ENCODE measurements at places on chromosomes 7 and 10.

GRCh38 chr7:38585572-38586354 is 45.4 kb downstream of the AMPH start:
- no peak for DNase-seq

DNA sequence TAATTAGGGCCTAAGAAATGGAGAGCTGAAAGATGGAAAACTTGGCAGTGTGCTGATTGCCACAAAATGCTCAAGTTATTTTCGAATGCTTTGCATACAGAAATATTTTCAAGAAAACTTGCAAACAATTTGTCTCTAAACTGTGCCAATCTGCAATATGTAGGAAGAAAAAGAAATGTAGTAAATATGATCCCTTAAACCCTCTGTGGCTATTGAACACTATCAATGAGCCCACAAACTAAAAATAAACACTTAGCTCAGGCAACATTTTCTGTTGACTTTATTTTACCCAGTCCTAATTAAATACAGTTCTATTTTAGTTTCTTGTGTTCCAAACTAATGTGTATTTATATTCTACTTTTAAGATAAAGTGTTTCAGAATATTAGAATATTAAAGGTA is 342.1 kb downstream of the SEMA3D start:
- no peak for DNase-seq

DNA sequence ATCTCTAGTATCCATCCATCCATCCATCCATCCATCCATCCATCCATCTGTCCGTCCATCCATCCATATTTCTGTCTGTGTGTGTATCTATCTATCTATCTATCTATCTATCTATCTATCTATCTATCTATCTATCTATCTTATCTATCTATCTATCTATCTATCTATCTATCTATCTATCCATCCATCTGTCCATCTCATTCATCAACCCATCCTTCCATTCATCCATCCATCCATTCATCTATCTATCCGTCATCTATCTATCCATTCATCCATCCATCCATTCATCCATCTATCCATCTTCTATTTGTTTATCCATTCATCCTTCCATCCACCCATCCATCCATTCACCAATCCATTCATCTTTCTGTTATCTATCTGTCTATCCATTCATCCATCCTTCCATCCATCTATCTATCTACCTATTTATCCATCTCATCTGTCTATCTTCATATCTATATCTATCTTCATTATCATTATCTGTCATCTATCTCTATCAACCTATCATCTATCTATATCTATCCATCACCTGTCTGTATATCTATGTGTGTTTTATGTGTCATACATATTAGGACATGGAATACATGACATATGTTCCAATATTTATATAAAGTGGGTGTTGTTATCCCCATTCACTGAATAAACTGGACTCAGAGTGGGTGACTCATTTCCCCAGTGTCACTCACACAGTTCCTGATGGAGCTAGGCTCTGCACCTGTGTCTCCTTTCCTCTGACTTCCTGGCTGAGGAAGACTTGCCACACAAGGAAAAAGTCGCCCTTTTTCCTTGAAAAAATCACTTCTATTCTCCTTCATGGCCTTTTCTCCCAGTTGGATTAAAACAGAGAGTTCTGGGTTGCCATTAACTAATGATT is 200.1 kb downstream of the CCDC3 start:
- no peak for DNase-seq

GRCh38 chr10:49106451-49106850 is 8.9 kb downstream of the VSTM4 start:
- no peak for DNase-seq

DNA sequence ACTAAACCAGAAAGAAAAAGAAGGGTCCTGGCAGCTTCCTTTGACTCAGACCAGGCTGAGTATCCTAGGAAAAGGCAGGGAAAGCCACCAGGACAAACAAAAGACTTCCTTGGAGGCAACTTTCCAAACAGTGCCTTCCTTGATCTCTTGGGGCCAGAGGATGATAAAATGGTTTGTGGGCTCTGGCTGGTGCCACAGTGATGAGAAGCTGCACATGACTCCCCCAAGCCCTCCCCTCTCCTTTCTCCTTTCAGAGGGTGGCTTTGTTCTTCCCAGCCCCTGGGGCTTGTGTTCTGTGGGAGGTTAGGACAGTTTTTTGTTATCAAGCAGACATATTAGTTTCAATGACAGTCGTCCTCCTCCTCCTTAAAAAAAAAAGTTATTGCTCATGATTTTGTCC is 183.2 kb downstream of the SEM1 start:
- DNase-seq, result no peak

GRCh38 chr7:150948791-150949251 is 29.3 kb downstream of the KCNH2 start:
- peak; percentile 65 for DNase-seq

DNA sequence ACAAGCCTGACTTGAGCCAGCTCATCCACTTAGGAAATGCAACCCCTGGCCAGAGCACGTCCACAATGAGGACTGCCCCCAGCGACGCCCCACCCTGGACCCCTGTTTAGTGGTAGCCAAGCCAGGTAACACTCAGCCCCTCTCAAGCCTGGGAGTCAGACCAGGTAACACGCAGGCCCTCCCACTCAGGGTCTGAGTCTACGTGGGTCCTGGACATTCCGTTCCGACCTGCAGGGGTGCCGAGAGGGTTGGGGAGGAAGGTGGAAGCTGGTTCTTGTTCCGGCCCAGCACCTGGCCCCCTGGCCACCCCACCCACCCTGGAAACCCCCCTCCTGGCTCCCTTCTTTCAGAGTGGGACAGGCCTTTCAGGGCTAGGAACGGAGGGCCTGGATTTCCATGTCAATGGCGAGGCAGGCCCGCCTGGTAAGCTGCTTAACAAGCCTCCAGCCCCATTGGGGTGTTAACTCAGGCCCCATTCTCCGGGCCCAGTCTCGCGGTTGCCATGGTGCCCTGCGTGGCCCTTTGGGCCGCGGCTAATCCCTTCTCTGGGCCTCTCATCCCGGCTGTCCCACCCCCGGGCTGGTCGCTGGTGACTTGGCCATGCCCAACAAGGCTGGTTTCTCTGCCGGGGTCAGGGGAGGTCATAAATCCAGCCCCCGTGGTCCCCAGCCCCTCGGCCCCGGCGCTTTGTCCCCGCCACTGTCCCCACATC is 19.7 kb upstream of the LFNG start:
- DNase-seq, result peak; percentile 95

DNA sequence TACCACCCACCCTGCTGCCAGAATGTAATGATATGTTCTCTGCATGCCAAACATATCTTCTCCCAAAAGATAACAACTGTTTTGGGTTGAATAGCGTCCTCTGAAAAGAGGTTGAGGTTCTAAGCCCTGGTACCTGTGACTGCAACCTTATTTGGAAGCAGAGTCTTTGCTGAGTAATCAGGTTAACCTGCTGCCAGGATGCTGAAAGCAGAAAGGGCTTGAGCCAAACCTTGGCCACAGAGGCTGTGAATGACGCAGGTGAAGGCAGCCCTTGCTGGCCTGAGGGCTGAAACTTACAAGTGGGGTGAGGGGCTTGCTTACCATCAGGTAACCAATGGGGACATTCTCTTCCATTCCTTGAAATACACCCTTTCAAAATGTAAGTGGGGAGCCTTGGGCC is 151.8 kb upstream of the RHEB start:
- peak; percentile 25 for DNase-seq
